Renal cortex interstitium (tissue), 15 donors: ENCODE measurements at places on chromosomes 6 and 20. TPM values are rescaled to one million over a fixed set of nuclear protein-coding genes. Genes with fewer than 3 reads are reported as not detected.

Gene NDUFAF4
- polyA plus RNA-seq: 34.6 TPM

DNA sequence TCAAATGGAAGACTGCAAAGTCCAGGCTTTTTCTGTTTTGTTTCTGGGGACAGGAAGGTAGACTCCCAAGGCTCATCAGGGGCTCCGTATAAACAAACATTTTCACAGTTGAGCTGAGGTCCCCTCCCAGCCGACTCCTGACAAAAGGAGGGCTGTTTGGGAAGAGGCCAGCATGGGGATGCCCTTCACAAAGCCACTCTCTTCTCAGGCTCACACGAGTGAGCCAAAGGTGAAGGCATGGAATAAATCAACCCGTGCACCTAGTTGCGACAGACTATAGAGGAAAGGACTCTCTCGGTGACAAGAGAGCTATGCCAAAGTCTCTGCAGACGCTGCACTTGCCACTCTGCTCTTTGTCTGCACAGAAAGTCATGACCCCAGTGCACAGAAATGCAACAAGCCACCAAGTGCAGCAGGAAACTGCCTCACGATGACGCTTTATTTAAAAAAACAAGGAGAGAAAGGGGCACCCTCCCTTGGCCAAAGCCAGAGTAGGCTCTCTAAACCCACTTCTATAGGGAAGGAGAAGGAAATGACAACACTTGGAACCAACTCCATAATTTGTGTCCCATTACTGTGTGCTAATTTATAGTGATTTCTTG lies 21.0 kb downstream of the JAG1 start:
- no peak for DNase-seq

Gene ADGRF1
- 43.1 TPM for polyA plus RNA-seq

Gene ELOVL2
- polyA plus RNA-seq: 10.7 TPM

- DNase-seq: no peak
These were observed 80.2 kb downstream of the SRC start for GRCh38 chr20:37426106-37426505.

Gene MTHFD1L
- 16.8 TPM for polyA plus RNA-seq

GRCh38 chr6:36577301-36577700 lies 16.9 kb upstream of the SRSF3 start:
- no peak for DNase-seq

GRCh38 chr20:41234041-41234440 lies 83.5 kb downstream of the ZHX3 start:
- no peak for DNase-seq

Gene BPHL
- polyA plus RNA-seq: 60.6 TPM

DNA sequence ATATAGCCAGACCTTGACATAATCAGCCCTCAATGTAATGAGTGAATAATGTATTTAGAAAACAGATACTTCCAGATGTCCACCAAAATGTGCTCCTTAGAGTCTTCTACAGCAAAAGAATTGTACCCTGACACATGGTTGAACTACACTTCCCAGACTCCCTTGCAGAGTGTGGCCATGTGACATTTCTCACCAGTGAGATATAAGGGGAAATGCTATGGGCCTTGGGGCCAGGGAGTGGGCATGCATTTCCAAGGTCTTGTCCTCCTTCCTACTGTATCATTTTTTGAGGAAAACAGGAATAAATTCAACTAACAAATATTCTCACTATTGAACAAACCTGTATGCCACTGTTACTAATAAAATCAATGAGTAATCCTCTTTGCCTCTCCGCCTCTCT lies 211.4 kb upstream of the SMLR1 start:
- no peak for DNase-seq

Gene PAK5
- polyA plus RNA-seq: 0.42 TPM
